Activated effector memory CD4-positive, alpha-beta T cell treated with anti-CD3 and anti-CD28 coated beads, Interleukin-2, amount 50 U/mL, for 16 hours (primary cell): ENCODE measurements at places on chromosomes 7 and 10.

- DNase-seq = no peak
Measured at GRCh38 chr7:142925413-142925812, 8.1 kb downstream of the TRPV5 start.

- DNase-seq = no peak
Measured at GRCh38 chr7:17486835-17487234, 188.4 kb downstream of the AHR start.

GRCh38 chr7:28060371-28060950, 120.1 kb downstream of the JAZF1 start:
- DNase-seq = no peak

GRCh38 chr7:122833888-122834570, 52.2 kb downstream of the CADPS2 start:
- DNase-seq = no peak

GRCh38 chr7:54292171-54292925, 249.8 kb upstream of the VSTM2A start:
- no peak for DNase-seq

- DNase-seq = no peak
Measured at GRCh38 chr10:23197416-23197861, 5.3 kb downstream of the PTF1A start.

DNA sequence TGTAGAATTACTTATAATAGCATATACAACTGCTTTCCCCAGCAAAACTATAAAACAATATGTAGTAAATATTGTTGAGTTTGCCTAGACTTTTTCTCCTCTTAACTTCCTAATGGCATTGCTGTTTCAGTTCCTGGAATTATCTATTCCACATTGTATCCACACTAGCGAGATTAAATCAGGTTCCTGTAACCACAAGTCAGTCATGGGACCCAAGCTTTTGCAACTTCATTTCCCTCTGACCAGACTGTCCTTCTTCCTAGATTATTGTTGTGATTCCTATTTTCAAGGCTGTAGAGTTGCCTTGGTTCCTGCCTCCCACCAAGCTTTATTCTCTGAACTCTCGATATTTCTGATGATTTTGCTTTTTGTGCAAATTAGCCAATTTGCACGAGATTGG, 173.3 kb upstream of the ZNF804B start:
- DNase-seq = no peak

DNA sequence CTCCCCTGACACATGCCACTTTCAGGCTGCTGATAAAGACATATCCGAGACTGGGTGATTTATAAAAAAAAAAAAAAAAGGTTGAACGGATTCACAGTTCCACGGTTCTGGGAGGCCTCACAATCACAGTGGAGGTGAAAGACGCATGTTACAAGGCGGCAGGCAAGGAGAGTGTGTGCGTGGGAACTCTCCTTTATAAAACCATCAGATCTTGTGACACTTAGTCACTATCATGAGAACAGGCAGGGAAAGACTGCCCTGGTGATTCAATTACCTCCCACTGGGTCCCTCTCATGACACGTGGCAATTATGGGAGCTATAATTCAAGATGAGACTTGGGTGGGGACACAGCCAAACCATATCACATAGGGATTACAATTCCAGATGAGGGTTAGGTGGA, 181.5 kb downstream of the TCERG1L start:
- no peak for DNase-seq

GRCh38 chr7:127628445-127628844, 10.5 kb upstream of the PAX4 start:
- DNase-seq = no peak

DNA sequence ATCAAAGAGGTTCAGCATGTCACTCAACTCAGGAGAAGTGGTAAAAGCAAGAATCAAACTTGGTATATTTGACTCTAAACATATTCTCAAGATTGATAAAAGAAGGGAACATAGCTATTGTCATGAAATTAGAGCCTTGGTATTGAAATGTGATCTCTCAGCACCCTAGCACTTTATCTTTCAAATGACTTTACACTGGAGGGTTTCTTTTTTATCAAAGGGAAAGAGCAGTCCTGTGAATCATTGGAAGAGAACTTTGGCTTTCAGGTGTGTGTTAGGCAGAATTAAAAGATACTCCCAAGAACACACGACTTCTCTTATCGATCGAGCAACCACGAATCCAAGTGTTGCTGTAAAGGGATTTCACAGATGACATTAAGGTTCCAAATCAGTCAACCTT, 54.4 kb downstream of the PTN start:
- DNase-seq = no peak

DNA sequence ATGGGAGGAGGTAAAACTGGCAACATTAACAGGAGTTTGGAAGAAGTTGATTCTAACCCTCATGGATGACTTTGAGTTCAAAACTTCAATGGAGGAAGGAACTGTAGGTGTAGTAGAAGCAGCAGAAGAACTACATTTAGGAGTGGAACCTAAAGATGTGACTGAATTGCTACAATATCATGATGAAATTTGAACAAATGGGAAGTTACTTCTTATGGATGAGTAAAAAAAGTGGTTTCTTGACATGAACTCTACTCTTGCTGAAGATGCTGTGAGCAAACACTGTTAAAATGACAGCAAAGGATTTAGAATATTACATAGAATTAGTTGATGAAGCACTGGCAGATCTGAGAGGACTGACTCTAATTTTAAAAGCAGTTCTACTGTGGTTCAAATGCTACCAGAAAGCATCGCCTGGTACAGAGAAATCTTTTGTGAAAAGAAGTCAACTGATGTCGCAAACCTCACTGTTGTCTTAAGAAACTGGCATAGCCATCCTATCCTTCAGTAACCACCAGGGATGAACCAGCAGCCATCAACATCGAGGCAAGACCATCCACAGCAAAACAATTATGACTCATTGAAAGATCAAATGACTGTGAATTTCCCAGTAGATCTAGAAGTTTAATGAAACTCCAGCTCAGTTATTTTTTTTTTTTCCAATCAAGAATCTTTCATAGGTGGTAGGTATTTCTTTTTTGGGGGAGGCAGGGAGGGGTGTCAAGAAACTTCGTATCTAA, 20.8 kb downstream of the BRAF start:
- DNase-seq = no peak

DNA sequence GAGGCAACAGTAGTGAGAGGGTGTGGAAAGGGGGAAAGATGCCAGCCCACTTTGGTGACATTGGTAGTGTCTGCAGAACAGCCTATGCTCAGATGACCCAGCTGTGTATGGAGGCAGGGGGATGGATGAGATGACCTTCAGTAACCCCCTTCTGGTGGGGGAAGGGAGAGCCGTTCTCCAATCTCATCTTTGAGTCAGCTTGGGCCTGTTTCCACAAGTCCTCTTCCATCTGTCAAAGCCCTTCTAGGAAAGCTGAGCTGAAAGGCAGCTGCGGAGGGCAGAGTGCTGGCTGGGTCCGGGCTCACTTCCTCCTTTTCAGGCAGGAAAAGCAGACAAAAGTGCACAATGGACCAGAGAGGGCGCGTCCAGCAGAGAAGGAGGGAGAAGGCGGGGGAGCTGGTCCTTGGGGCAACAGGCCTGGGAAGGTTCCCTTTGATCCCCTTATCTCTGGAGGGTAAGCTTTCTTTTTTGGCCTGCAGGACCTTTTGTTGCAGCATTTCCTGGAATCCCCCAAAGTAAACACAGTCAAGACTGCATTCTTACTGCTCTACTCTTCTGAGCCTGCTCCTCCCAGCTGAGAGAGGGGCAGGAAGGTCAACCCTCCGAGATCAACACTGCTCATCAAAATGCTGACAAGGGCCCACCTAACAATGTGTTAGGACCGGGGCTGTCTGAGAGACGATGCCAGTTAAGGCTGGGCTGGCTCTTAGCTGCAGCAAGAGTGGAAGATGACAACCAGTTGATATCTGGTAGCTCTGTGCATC, 1.2 kb upstream of the LRMDA start:
- peak; percentile 44 for DNase-seq

- DNase-seq = no peak
Measured at GRCh38 chr10:27383595-27384542, 120.2 kb upstream of the RAB18 start.

DNA sequence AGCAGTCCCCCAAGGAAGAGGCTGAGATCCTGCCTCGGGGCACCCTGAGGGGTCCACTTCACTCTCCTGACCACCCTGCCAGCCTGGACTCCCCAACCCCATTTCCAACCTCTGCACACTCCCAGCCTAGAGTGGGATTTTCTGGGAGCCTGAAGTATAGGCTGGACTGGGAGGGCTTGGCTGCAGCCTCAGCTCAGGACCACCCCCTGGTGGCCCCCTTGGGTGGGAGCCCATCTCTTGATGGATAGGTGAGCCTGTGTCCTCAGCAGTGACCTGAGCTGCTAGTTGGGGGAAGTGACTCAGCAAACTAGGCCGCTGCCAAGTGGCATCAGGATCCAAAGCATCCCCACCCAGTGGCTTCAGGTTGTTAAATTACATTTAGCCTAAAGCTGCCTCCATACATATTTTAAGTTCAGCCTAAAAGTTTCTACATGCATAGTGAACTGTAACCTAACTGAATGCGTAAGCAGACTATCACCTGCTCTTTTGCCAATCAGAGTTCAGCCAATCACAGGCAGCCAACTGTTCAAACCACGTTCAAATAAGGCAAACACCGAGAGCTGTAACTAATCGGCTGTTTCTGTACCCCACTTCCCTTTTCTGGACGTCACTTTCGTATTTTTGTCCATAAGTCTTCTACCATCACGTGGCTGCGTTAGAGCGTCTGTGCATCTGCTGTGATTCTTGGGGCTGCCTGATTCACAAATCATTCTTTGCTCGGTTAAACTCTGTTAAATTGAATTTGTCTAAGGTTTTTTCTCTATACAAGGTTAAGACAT, 144.0 kb downstream of the PLPP4 start:
- no peak for DNase-seq

- no peak for DNase-seq
Measured at GRCh38 chr10:110872984-110873923, 1.5 kb downstream of the PDCD4 start.

DNA sequence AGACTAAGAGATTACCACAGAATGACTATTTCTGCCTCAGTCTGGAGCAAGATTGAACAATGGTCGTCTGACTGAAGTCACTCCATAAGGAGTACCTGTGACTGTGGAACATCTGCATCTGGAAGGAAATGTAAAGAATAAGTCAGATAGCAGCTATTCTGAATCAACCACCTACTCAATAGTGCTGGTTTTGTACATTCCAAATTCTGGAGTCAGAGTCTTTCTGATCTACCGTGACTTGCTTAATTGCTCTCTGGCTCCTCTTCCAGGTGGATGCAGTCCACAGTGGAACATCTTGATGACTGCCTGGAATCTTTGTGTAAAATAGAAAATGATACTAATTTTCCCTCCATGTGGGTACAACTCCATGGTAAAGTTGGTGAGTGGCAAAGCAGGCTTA, 156.3 kb upstream of the SEMA3C start:
- no peak for DNase-seq

- DNase-seq = no peak
Measured at GRCh38 chr10:105243825-105244224, 602.7 kb downstream of the SORCS3 start.

- DNase-seq = no peak
Measured at GRCh38 chr10:3588346-3588745, 196.7 kb downstream of the KLF6 start.

- no peak for DNase-seq
Measured at GRCh38 chr7:78148166-78148894, 349.8 kb downstream of the PHTF2 start.

DNA sequence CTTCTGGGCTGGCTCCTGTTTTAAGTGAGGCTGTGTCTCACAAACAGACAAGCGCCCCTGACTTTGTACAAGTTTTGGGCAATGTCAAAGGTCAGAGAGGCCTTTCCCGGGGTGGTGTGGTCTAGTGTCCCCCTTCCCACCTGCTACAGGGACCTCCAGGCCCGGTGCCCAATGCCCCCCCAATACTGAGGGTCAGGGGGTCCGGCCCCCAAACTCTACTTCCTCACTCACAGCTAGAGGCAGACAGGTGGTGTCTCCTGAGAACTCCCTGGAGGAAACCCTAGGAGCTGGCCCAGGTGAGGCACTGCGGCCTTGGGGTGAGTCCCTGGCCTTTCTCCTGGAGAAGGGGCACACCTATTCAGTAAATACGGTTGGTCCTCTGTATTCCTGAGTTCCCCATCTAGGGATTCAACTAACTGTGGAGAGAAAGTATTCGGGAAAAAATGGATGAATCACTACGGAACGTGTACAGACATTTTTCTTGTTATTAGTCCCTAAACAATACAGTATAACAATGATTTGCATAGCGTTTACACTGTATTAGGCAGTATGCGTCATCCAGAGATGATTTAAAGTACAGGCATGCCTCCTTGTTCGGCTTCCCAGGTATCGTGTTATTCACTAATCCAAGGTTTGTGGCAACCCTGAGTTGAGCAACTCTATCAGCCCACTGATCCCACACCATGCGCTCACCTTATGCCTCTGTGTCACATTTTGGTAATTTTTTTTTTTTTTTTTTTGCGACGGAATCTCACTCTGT, 308.1 kb downstream of the WDR37 start:
- DNase-seq = no peak

GRCh38 chr7:111041577-111041976, 49.4 kb upstream of the LRRN3 start:
- no peak for DNase-seq

- no peak for DNase-seq
Measured at GRCh38 chr7:4762121-4763055, 13.0 kb upstream of the AP5Z1 start.

DNA sequence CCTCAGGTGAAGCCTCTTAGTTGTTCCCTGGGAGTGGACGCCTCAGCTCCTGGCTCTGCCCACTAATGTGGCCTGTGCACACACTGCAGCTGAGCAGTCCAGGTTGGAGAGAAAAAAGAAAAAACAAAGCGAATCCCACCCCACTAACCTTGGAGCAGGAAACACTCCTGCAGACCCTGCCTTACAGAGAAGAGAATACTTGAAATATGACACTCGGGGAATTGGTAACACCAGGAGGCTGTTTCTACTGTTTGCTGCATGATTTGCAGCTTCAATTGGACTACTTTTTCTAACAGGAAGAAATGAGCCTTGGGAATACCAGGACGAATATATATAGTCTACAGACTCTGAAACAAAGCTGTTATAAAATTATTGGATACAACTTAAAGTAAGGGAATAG, 22.2 kb downstream of the CDHR3 start:
- no peak for DNase-seq

DNA sequence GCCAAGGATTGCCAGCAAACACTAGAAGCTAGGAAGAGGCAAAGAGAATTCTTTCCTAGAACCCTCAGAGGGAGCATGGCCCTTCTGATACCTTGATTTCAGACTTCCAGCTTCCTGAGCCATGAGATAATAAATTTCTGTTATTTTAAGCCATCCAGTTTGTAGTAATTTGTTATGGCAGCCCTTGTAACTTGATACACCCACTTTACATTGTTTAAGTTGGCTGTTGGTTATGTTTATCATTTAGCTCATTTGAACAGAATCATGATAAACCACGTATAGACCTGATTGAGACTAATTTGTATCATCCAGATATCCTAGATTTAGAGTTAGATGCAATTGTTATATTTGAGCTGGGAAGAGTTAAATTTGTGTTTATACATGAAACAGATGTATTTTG, 9.4 kb upstream of the TES start:
- DNase-seq = no peak
